ENCODE measurements at places on chromosomes 13 and 19.

GRCh38 chr19:55149078-55150003 lies at the start of gene TNNT1:
TNNT1 (minus strand) TSS chr19:55149206; CDS start chr19:55147157, 2,049 bp downstream.
- DNase-seq: no peak

DNA sequence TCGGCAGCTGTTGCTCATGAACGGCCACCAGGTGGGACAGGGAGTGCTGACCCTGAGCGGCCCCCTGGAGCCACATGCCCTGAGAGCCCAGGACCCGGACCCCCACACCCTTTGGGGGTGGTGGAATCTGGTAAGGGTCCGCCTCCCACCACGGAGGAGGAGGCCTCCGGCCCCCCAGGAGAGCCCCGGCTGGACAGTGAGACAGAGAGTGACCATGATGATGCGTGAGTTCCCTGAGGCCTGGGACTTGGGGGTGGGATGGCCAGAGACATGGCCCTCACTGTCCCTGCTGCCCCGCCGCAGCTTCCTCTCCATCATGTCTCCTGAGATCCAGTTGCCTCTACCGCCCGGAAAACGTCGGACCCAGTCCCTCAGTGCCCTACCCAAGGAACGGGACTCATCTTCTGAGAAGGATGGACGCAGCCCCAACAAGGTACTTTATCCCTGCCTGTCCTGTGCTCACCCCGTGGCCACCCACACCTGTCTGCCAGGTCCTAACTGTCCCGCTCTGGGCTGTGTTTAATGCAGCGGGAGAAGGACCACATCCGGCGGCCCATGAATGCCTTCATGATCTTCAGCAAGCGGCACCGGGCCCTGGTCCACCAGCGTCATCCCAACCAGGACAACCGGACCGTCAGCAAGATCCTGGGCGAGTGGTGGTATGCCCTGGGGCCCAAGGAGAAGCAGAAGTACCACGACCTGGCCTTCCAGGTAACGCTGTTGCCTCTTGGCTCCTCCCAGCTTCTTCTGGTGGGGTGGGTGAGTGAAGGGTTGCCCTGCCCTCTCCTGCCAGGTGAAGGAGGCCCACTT lies 14.7 kb upstream of the PRR19 start:
- no peak for DNase-seq

DNA sequence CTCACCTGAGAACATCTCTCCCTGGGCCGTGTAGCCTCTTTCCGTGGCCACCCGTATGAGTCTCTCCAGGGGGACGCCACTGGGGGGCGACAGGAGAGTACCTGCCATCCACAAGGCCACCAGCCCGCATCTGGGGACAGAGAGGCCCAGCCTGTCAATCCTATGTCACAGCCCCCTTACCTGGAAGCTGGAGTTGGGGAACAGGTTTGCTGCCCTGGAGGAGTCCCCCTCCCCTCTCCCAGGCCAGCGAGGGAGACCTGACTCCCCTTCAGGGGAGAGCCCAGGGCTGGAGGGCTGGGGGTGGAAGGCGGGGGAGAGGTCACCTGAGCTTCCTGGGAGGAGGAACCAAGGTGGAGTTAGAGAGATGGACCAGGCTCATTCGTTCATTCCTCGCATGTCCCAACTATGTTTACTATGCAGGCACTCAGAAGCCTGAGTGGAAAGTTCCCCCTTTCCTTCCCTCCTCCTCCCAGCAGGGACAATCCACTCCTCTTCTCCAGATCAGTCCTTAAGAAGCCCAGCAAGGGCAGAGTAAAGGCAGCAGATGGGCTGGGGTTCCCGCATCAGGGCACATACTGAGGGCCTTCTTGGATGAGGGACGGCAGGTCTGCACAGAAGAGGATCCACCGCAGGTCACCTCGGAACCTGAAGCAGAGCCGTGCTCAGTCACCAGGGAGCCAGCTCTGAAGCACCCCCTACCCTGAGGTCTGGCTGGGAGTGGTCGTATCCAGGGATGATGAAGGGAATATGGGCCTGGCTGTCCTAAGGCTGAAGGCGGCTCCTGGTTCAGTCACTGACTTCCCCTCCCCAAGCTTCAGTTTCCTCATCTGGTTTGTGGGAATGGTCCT lies 5.5 kb downstream of the ACTMAP start:
- no peak for DNase-seq

DNA sequence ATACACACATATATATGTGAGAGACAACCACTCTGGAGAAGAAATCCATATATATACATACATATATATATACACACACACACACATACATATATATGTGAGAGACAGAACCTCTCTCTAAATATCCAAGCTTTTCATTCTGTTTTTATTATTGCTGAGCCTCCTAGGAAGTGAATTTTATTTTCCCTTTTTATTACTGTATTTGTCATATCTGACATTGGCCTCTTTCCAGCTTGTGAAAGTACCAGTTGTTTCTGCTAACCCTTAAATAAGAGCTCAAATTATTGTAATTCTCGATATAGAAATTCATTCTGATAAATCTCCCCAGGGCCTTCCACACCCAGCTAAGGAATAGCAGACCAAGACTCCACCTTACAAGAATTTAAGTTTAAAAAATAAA lies 81.0 kb downstream of the NUFIP1 start:
- no peak for DNase-seq

- DNase-seq: no peak
Observed at GRCh38 chr13:41130356-41130755, 2.2 kb downstream of the KBTBD6 start.

DNA sequence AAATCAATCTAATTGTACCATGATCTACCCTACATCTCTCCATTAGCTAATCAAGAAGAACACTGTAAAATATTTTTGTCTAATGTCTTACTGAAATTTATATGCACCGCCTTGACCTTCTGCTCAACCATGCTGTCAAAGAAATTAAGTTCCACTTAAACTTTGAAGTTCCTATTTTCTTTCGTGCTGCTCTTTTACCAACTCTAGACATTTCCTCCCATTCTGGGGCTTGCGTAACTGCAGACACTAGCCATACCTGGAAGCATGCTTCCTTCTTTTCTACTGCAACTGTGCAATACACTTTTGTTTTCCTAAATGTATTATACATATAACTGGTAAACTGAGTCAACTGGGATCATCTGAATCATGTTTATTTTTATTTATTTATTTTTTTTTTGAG lies 8.5 kb upstream of the UBE2L5 start:
- no peak for DNase-seq

DNA sequence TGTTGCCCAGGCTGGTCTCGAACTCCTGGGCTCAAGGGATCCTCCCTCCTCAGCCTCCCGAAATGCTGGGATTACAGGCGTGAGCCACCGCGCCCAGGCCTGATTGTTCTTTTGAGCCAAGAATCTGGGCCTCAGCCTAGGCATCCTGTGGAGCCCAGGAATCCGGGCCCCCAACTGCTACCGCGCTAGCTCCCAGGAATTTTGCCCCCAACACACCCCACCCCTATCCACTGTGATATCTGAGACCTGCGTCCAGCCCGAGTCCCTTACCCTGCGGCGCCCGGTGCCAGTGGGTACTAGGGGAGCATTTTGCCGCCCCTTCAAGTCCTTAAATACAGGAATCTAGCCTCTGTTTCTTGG lies 838 bp upstream of the MYADM start:
- DNase-seq: no peak

DNA sequence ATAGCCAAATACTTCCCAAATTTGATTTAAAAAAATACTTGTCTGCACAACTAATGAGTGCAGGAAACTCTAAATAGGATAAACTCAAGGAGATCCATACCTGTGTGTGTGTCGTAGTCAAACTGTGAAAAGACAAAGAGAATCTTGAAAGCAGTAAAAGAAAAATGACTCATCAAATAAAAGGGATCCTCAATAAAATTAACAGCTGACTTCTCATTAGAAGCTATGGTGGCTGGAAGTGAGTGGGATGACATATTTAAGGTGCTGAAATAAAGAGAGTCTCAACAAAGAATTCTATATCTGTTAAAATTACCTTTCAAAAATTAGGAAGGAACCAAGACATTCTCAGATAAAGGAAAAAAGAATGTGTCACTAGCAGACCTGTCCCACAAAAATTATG lies 13.7 kb downstream of the RNASEH2B start:
- DNase-seq: no peak

DNA sequence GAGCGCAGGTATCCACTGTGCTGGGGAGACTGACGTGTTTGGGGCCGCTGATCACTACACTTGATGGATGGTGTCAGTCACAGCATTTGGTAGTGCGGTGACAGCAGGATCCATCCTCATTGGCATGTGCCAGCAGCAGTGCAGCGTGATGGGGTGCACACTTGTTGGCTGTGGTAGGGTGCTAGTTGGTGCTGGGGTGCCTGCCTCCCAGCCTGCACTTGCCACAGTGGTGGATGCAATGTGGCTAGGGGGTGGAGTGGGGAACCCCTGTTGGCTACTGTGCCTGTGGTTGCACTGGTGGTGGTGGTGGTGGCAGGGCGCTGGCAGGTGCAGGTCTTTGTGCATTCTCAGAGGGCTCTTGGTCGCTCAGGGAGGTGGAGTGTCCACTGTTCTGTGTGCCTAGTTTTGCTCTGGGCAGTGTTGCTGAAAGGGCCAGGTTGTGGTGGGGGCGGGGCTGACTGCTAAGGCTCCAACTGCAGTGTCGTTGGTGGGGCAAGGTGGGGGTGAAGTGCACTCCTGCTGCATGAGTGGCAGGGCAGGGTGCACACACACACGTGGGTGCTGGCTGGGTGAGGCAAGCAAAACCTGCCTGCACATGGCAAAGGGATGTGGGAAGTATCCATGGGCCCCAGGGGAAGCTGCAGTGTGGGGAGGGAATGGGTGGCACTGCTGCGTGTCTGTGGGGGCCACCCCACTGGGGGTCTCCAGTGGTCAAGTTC lies 84.8 kb downstream of the ZMYM2 start:
- no peak for DNase-seq

- DNase-seq: peak; percentile 79
Observed at GRCh38 chr19:47608969-47609905, at the start of gene BICRA. BICRA (plus strand) TSS chr19:47609134; CDS start chr19:47673575, 64,441 bp downstream.

DNA sequence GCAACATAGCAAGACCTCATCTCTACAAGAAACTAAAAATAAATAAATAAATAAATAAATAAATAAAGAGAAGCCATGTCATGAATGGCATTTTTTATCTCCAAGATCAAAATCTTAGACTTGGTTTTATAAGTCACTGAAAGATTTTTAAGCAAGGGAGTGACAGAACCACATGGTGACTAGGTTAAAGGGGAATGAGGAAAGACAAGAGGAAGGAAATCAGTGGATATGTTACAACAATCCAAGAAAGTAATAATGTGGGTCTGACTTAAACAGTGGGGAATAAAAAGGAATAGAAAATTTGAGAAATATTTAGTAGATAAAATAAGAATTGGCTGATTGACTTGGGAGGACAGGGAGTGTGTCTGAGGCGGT lies 18.8 kb upstream of the MED4 start:
- DNase-seq: peak; percentile 27

GRCh38 chr13:66425741-66426140 lies 804.4 kb downstream of the PCDH9 start:
- no peak for DNase-seq

DNA sequence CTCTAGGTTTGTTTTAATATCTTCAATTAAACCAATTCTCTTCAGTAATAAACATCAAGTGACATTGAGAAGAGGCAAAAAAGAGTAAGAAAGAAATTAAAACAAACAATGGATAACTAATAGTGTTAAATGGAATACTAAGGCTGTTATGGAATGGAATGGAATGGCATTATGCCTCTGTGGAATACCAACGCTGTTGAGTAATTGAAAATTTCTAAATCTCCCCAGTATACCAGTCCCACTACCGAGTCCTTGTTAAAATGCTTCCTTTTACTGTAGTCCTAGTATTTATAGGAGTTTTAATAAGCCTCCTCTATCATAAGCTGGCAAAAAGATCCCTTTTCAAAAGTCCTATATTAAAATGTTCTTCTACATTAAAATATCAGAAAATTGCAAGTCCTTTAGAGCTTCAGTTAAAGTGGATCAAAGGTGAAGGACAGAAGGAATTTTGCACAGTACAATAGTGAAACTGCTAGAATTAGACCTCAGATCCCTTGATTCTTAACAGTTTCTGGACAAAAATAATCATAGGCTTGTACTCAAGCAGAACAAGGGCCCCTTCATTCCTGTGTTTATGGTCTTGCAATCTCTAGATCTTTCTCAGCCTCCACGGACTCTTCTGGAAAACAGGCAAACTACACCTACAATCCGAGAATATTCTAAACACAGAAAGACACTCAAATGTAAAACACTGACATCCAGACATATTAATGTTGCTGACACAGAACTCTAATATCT lies 128.2 kb downstream of the PCDH9 start:
- DNase-seq: no peak

DNA sequence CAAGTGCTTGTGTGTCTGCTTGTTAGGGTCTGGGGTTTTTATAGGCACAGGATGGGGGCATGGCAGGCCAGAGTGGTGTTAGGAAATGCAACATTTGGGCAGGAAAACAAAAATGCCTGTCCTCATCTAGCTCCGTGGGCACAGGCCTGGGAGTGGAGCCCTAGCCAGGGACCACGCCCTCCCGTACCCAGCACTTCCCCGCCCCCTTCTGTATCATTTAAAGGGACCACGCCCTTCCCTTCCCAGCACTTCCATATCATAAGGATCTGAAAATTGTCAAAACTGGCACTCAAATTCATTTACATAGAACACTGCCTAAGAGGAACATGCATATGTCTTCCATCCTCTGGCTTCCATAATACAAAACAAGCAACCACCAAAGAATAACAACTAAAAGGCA lies 185.8 kb downstream of the B3GLCT start:
- DNase-seq: no peak

- no peak for DNase-seq
Observed at GRCh38 chr19:1837625-1838105, 10.6 kb downstream of the REXO1 start.

GRCh38 chr13:109728791-109729731 lies 57.3 kb downstream of the IRS2 start:
- no peak for DNase-seq

GRCh38 chr13:91639330-91639729 lies 240.9 kb downstream of the GPC5 start:
- no peak for DNase-seq

All from inflammatory macrophage (primary cell).